ENCODE measurements at places on chromosomes 16 and 17.
A peak's percentile ranks its signal among the peaks of the same experiment; 100 is the strongest.

GRCh38 chr16:73204359-73205152 lies 156.6 kb upstream of the ZFHX3 start:
- no peak for DNase-seq

GRCh38 chr17:48505788-48506187 lies 25.0 kb downstream of the HOXB1 start:
- DNase-seq = no peak

- no peak for DNase-seq
Measured at GRCh38 chr17:34291721-34292348, 6.3 kb downstream of the CCL11 start.

DNA sequence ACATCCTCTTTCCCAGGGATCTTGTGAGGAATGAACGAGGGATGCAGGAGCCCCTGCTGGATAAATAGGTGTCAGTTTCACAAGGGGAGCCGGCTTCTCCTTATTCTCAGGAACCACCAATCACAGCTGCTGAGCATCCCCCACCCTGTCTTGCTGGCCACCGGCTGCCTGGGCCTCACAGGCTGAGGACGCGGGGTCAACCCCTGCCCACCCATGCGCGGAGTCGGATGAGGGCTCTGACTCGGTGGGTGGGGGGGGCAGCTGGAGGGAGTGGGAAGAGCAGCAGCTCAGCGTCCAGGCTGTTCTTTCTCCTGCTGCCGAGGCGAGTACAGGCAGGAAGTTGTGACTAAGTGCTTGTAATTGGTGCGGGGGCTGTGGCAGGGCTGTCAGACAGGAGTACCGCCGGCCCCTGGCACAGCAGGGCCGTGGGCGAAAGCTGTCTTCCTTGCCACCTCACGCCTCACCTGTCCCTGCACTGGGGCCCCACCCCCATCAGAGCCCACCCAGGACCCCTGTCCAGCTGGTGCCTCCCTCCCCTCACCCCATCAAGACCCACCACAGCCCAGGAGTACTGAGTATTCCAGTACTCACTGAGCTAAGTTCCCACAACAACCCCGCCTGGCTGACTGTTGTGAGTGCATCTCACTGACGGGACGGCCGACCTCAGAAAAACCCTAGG lies 11.0 kb upstream of the DPEP1 start:
- DNase-seq = peak; percentile 45

GRCh38 chr17:73262676-73263642 lies 1.3 kb upstream of the CPSF4L start:
- DNase-seq = no peak

- no peak for DNase-seq
Measured at GRCh38 chr17:13822700-13823099, 221.0 kb upstream of the HS3ST3A1 start.

DNA sequence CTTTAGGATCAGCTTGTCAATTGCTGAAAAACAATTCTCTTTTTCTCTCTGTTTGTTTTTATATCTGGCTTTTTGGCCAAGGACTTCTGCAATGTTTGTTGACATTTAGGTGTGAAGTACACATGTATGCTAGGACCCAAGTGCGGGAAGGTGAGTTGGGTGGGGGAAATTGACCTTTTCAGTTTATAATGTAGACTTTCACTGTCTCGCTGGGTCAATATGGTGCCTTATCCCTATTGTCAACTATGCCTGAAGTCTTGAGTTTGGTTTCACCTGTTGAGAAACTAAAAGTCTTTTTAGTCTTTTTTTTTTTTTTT lies 9.5 kb downstream of the WWP2 start:
- no peak for DNase-seq
